Ureter (tissue), 1 donor: ENCODE measurements at places on chromosomes 3 and 15.

DNA sequence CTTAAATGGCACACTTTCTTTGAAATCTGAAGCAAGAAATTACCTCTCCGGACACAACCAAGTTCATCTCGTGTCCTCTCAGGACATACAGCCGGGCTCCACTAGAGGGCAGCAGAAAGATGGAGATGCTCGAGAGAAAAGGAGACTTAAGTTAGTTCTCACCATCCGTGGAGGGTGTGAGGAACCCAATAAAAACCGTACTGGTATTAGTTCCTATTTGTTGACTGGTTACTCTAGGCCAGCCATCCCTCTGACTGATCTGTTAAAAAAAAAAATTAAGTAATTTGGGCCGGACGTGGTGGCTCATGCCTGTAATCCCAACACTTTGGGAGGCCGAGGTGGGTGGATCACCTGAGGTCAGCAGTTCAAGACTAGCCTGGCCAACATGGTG is 7.9 kb upstream of the CYP11A1 start:
- DNase-seq = peak; percentile 85

DNA sequence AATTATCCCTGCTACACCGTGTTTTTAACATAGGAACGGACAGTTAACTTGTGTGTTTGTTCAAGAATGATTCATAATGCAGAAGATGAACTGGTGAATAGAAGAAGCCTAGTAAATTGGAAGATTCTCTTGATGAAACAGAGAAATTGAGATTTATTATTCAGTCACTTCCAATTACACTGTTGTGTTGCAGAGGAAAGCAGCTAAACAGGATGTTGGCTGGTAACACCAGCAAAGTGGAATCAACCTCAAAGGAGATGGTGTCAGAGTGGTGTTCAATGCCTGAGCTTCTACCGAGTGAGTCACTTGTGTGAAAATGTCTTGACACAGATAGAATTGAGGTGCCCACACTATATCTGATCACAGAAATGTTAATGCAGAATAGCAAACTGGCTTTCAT is 399.6 kb downstream of the LPP start:
- no peak for DNase-seq

GRCh38 chr3:159978353-159978752 is 10.3 kb upstream of the IL12A start:
- DNase-seq = no peak

DNA sequence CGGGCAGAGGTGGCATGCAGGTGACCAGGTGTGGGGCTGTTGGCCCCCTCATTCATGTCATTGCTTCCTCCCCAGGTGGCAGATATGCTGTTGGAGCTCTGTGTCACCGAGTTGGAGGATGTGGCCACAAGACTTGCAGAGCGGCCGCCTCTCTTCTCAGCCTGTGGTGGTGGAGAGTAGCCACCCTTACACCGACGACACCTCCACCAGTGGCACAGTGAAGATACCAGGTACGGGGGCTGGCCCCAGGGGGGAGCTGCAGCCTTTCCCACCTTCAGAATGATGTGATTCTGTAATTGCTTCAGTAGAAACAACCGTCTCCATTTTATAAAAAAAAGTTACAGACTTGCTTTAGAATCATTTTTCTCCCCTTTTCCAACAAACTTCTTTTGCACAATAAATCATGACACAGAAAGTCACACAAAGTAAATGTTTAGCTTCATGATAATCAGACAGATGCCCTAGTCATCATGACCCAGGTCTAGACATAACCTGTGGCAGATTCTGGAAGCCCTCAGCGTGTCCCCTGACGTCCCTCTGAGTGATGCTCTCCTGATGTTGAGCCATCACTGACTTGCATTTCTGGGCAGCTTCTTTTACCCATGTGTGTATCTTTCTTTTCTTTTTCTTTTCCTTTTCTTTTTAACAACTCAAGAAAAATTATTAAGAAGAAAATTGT is 76.0 kb upstream of the FAN1 start:
- DNase-seq = no peak

DNA sequence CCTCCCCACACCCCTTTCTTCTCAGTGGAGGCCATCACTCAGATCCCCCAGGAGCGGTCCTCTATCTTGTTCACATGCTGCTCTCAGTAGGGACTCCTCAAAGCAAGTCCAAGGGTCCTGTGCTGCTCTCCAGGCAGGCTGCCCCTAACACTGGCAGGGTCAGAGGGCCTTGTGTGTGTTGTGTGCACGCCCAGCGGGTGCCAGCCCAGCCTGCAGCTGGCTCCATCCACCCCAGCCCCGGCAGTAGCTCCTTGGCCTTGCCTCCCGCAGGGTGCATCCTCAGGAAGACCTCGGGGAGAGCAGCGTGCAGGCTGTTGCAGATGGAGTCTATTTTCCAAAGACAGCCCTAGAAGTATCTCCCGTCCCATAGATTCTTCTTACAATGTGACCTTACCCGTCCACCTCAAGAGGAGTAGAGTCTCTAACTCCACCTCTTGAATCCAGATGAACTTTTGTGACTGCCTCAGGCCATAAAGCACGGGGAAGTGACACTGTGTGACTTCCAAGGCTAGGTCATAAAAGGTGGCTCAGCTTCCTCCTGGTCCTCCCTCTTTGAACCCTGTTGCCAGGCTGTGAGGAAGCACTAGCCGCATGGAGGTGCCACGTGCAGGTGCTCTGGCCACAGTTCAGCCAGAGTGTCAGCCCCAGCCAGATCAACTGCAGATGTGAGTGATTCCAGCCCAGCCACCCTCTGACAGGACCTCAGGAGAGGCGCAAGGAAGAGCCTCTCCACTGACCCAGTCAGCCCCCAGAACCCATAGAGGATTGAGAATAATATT is 531.6 kb downstream of the SHQ1 start:
- no peak for DNase-seq

DNA sequence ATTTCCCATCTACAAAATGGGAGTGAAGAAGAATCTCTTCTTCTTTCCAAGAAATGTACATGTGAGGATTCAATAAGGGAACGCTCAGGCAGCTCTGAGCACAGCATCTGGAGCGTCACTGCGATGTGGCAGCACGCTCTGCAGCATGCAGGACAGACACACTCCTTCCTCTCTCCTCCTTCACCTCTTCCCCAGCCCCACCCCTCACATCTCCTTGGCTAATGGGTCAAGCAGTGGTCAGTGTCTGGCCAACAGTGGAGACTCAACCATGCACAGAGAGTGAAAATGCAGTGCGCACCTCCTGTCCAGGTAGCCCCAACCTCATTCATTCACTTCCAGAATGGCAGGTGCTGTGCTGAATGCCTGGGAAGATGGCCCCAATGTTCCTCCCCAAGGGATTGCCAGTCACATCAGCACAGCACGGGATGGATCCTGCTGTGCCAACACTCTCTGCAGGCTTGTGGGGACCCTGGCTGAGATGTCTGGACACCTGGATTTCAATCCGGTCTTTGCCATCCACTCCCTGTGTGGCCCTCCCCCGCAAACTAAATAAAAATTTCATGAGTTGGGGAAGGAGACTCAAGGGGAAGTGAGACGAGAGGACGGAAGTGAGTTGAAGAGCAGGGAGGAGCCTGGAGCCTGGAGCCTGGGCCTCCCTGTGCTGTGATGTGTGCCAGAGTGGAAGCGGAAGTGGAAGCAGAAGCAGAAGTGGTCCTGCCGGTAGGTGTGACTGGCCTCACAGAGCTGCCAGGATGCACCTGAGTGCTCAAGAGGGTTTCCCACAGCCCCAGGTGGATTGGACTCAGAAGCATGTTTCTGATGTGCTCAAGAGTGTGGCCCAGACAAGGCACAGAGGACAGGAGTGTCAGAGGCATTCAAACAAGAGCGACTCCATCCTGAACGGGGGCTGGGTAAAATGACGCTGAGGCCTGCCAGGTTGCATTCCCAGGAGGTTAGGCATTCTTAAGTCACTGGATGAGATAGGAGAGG is 163.9 kb downstream of the SMAD6 start:
- peak; percentile 43 for DNase-seq

DNA sequence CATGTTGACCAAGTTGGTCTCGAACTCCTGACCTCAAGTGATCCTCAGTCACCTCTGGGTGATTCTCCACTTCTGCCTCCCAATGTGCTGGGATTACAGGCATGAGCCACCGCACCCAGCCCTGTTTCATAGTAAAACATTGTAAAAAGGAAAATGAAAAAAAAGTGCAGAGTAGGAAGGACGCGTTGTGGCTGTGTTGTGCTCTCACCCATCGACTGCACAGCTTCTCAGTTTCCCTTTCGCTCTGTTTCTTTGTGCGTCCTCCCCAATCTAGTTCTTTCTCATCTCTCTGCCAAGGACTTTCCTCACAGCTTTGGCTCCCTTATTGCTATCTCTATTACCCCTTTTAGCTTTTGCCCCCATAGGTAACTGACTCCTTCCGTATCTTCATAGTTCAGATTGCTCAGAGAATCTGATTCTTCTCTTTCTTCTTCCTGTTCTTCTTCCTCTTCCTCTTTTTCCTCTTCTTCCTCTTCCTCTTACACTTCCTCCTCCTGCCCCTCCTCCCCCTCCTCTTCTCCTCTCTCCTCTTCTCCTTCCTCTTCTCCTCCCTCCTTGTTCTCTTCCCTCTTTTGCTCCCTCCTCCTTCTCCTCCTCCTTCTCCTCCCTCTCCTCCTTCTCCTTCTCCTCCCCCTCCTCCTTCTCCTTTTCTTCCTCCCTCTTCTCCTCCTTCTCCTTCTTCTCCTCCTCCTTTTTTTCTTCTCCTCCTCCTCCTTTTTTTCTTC is 81.1 kb upstream of the VGLL4 start:
- no peak for DNase-seq

DNA sequence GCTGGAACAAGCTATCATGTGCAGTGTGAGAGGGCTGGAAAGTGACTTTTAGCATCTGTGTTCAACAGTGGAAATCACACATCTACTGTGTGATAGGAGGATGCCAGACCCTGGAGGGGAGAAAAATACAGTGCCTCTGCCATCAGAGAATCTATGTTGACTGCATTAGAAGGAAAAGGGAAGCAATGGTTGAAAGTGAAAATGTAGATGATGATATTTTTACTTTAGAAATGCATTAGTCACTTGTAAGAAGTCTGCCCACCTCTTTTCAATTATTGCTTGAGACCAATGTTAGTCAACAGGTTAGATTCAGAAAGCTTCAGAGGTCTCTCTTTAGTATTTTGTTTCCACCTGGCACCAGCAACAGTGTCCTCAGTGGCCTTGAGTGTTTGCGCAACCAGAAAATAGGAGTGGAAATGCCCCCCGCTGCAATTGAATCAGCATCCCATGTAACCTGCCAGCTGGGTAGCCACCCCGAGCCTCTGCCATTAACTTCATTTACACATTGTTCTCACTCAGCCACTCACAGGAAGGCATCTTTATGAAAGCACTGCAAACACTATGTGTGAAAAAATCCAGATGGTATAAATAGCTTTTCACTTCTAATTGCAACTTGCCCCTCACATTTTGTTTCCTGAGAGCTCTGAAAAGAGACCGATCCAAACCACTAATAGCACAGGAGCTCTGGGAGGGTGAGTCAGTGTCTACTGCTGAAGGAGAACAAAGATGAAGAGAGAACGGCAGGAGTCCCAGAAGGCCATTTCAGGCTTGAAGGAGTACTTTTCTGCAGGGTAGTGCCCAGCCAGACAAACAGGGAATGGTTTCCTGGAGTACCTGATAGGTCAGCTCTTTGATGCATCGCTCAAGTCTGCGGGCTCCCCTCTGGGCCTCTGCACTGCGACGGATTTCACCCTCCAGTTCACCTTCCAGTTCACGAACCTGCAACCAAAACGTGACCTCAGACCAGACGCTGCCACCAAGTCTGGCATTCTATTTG is 92.1 kb downstream of the HHLA2 start:
- no peak for DNase-seq

- no peak for DNase-seq
These were observed 33.9 kb upstream of the C15orf39 start for GRCh38 chr15:75167588-75168350.

GRCh38 chr3:155948476-155948875 is 78.0 kb downstream of the GMPS start:
- no peak for DNase-seq

GRCh38 chr3:112633191-112633590 is 7.8 kb downstream of the CCDC80 start:
- no peak for DNase-seq

DNA sequence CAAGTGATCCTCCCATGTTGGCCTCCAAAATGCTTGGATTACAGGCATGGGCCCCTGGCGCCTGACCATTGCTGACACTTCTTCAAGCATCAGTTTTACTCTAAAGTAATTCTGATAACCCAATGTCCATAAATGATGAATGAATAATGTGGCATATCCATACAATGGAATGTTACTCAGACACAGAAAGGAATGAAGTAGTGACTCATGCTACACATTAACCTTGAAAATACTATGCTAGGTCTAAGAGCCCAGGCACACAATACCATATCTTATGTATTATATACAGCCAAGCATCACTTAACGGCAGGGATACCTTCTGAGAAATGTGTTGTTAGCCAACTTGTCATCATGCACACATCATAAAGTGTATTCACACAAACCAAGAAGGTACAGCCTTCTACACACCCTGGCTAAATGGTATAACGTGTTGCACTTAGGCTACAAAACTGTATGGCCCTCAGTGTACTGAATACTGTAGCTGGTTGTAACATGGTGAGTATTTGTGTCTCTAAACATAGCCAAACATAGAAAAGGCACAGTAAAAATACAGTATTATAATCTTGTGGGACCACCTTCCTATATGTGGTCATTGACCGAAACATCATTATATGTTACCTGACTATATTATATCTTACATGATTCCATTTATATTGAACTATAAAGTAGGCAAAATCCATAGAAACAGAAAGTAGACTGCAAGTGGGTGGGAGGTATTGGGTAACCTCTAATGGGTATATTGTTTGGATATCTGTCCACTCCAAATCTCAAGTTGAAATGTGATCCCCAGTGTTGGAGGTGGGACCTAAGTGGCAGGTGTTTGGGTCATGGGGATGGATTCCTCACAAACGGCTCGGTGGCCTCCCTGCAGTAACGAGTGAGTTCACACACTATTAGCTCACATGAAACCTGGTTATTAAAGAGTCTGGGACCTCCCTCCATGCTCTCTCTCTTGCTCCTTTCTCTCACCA is 31.4 kb downstream of the MKRN2 start:
- no peak for DNase-seq

GRCh38 chr3:36709826-36710365 is 54.5 kb downstream of the DCLK3 start:
- no peak for DNase-seq

DNA sequence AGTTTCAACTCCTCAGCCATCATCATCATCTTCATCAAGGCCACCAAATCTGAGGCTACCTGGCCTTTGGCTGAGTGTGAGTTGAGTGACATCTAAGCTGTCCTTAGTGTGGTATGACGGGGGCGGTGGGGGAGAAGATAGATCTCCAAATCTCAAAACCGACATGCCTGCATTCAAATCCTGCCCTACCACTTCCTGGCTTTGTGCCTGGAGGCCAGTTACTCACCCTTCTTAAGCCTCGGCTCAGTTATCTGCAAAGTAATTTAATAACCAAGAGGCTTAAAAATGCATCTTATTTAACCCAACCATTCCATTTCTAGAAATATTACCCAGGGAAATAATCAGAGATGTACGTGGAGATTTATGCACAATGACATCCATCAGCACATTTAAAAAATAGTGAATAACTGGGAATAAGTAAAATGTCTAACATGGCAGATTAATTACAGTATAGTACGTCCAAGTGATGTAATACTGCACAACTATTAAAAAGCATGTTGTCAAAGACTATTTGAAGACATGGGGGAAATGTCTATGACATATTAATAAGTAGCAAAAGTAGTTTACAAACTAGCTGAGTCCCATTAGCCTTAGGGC is 167.4 kb downstream of the NTRK3 start:
- DNase-seq = no peak

GRCh38 chr15:51737522-51738305 is at the start of gene LYSMD2:
Gene LYSMD2 (minus strand): TSS chr15:51737655. CDS start chr15:51737622, 33 bp downstream.
- peak; percentile 72 for DNase-seq
